ENCODE measurements at places on chromosomes 1 and 21.
A peak's percentile ranks its signal among the peaks of the same experiment; 100 is the strongest.

- DNase-seq: no peak
Measured at GRCh38 chr1:31387612-31388011, 14.7 kb upstream of the FABP3 start.

DNA sequence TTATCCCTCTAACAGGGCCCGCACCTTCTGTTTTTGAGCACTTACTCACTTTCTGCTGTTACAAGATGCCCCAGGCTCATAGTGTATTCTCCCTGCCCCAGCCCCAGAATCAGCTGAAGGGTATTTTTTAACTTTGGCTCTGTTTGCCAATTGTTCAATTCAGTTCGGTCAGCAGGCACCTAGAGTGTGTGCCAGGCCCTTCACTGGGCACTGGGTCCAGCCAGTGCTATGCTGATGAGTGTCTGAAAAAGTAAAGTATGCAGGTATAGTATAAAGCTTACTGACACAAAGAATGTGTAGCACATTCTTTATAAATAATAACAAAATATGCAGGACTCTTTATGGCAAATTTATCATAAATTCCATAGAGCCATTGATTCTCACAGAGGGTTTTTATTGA lies 35.0 kb downstream of the FHAD1 start:
- no peak for DNase-seq

- DNase-seq: no peak
Measured at GRCh38 chr1:19483261-19483660, 2.1 kb downstream of the CAPZB start.

- DNase-seq: no peak
Measured at GRCh38 chr1:186536273-186536890, 75.5 kb upstream of the PDC start.

DNA sequence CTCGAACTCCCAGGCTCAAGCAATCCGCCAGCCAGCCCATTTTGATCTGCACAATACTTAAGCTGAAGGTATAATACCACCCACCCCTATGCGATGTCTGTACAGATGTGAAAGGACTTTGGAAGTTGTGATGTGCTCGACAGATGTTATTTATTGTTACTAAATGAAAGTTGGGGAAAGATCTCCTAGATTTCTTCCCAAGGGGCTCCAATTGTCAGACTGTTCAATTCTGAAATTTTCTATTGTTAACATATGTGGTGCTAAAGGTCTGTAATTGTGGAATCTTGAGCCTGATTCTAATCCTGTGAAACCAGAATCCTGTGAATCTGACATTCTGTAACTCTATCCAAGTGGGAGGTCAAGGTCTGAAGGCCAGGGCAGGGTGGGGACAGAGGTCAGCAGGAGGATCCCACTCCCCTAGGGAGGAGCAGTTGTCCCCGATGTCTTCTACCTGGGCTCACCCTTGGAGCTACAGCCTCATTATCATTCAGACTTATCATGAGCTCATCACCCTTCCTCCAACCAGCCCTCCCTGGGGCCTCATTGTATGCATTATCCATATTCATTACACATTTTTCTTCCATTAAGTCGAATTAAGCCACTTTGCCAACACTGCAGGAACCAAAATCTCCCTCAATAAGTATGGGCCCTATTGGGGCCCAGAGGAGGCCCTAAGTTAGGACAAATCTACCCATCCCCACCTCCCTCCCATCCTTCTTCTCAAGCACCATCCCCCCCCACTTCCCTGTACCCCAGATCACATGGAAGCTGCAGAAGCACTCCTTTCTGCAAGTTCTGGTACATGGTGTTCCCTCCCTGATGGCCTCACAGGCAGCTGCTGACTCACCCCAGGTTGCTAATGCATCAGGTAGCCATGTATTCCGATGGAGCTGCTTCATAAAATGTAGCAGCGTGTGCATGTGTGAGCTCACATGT lies 32.3 kb downstream of the SHISAL2A start:
- no peak for DNase-seq

- no peak for DNase-seq
Measured at GRCh38 chr1:153306303-153307220, 6.2 kb downstream of the PGLYRP3 start.

GRCh38 chr21:35504951-35505466 lies 455.9 kb upstream of the RUNX1 start:
- no peak for DNase-seq

- DNase-seq: no peak
Measured at GRCh38 chr21:37407719-37408420, 41.3 kb downstream of the DYRK1A start.

GRCh38 chr1:23645338-23645737 lies 46.3 kb upstream of the RPL11 start:
- DNase-seq: no peak

- no peak for DNase-seq
Measured at GRCh38 chr1:153648000-153648643, 10.4 kb upstream of the SNAPIN start.

GRCh38 chr1:240500647-240501046 lies 111.3 kb downstream of the GREM2 start:
- DNase-seq: no peak

- DNase-seq: no peak
Measured at GRCh38 chr1:112322983-112323678, 72.9 kb upstream of the CTTNBP2NL start.

- DNase-seq: no peak
Measured at GRCh38 chr1:15412843-15413242, 3.2 kb downstream of the EFHD2 start.

DNA sequence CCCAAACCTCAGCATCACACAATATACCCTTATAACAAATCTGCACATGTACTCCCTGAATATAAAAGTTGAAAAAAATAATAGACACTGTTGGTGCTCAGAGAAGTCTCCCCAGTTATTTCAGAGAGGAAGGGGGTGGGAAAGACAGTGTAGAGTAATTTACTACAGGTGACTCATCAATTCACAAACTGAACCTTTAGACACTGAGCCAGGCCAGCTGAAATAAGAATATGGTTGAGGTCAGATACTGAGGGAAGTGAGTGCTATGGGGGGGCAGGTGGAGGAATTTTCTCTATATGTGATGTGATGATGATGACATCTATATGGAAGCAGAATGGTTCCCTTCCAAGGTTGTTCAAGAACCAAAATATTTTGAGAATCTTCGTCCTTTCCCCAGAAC lies 50.1 kb downstream of the MRPL39 start:
- DNase-seq: no peak

DNA sequence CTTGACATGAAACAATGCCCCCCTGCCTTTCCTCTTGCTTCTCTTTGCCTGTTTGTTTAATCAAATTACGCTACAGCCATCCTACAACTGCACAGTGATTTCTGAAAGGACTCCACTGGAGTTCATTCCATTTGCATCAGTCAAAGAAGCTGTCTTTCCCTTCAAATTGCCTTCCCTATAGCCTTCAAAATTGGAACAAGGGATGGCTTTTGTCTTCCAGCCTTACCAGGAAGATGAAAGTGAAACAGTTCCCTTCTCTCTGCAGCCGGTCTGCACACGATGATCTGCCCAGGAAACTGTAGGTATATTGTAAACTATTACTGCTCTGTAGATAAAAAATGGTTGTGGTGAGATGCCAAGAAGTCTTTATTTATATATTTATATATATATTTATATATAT lies 65.6 kb upstream of the ETS2 start:
- DNase-seq: no peak

- no peak for DNase-seq
Measured at GRCh38 chr1:110237386-110238152, 27.5 kb downstream of the KCNC4 start.

DNA sequence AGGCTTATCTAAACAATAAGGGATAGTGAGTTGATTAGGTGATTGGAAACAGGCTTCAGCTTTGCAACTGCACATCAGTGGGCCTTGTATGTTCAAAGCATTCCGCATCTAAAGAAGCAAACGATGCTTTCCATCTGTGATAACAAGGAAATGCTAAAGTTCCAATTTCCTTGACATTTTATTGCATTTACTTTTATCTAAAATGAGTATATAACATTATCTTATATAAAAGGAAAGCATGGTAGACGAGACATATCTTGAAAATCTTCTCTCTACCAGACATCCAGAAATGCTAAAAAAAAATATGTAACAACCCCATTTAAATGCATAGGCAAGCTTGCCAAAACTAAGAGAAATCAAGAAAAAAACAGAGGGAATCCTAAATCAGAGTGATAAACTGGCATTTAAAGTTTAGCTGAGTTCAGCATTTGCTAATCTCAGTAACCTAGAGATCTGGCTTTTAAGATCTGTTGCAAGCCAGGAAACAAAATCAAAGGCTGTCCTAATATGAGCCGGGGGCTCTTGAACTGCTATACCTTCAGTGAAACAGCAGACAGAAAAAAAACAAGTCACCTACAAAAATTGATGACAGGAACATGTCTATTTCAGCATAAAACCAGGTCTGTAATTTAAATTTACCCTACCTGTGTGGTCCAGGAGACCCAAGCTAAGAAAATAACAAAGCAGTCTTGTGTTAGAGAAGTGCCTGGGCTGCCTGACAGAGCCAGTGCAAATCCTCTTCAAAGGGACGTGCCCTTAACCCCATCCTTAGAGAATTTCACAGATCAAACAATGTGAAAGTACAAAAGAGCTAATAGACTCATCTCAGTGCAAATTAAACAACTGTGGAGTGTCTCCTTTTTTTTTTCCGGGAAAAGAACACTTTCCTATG lies 3.1 kb upstream of the RGS13 start:
- no peak for DNase-seq

GRCh38 chr1:181189691-181190363 lies 101.3 kb downstream of the IER5 start:
- DNase-seq: peak; percentile 17

GRCh38 chr1:211133393-211133835 lies 534 bp downstream of the KCNH1 start:
- DNase-seq: no peak
